GM04504 (cell line): ENCODE measurements at places on chromosomes 7 and 10.

DNA sequence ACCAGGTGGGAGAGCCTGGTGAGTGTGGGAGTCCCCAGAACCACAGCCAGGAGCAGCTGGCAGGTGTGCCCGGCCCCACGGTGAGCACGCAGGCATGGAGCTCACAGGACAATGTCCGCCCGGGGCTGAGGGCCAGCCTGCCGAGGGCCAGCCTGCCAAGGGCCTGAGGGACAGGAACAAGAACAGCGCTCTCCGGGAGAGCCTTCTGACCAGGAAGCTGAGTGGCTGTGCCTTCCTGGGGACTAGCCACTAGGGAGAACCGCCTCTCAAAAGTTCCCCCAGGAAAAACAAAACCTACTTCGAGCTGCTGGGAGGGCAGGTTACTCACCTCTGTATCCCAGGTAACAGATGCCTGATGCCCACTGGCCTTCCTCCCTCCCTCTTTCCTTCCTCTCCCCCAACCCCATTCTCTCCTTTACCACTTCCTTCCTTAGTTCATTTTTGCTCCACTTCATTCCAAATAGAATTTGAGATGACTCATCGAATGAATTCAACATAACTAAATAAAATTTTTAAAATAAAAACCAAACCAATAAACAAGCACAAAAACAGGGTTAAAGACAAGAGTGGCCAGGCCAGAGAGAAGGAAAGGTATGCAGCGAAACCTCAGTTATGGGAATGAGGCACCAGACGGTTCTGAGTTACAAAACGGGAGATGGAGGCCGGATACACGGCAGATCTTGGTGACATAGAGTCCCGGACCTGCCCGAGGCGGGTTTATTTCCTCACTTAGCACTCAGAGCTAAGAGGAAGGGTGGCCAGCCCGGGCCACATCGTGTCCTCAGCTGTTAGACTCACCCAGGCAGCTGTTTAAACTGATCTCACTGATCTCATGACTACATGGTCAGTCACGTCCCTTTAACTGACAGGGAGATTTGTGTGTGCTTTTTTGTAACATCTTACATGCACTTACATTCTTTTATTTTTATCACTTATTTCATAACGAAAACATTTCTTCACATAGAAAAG, 128.5 kb downstream of the TNS3 start:
- peak; percentile 86 for DNase-seq

GRCh38 chr7:103637726-103638125, 191.7 kb upstream of the SLC26A5 start:
- DNase-seq = peak; percentile 24

DNA sequence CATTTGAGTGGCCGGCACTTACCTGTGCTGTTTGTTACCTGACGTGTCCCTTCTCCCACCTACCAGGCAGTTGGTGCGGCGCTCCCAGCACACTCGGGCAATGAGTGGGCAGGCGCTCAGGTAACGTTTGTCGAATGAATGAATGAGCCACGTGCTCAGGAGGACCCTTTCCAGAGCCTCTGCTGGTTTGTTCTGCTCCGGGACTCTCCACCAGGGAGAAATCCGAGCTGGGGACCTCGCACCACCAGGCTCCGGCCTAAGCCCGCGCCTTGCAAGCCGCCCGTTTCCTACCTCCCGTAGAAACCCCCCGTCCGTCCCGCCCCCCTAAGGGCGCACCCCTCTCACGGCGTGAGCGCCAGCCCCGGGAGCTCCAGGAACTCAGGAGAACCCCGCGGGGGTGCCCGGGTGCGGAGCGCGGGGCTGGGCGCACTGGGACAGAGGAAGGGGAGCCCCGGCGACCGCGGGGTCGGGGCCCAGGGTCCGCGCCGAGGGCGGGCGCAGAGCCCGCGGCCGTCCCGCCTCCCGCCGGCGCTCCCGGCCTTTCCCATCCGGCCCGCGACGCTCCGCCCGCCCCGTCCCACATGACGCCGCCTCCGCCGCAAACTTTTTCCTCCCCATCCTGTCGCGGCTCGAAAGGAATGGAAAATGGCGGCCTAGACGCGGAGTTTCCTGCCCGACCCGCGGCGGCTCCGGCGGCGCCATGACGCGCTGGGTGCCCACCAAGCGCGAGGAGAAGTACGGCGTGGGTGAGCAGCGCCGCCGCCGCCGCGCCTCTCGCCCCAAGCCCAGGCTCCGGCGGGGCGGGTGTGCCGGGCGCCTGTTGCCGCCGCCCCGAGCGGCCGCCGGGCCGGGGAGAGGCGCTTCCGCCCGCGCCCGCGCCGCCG, at the start of gene DOCK1:
Gene DOCK1 (plus strand): TSS at position 611 of the 884 bp plus-strand sequence. CDS start 90 bp downstream, at position 701.
- peak; percentile 41 for DNase-seq

DNA sequence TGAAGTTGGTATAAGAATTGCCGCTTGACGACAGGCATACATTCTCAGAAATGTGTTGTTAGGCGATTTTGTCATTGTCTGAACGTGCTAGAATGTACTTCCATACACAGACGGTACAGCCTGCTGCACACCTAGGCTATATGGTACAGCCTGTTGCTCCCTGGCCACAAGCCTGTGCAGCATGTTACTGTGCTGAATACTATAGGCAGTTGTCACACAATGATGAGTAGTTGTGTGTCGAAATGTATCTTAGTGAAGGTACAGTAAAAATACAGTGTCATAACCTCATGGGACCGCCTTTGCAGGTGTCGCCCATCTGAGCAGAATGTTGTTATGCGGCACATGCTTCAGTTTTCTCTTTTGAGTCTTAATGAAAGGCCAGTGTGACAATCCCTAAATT, 66.5 kb downstream of the SHH start:
- DNase-seq = no peak

DNA sequence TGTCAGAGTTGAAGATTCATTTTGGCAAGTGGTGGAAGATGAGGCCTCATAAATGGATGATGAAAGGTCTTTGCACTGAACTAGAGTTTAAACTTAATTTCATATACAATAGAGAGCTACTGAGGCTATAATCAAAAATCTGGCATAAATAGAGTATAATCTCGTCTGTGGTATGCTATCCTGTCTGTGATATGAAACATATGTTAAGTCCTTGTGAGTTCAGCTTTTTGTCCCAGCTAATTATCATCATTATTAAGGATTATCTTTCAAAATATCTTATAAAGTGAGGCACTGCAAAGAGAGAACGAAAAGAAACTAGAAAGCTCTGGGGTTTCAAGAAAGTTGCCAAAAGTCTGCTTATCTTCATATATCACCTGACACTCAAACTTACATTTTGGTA, 83.4 kb downstream of the GAD2 start:
- DNase-seq = no peak

DNA sequence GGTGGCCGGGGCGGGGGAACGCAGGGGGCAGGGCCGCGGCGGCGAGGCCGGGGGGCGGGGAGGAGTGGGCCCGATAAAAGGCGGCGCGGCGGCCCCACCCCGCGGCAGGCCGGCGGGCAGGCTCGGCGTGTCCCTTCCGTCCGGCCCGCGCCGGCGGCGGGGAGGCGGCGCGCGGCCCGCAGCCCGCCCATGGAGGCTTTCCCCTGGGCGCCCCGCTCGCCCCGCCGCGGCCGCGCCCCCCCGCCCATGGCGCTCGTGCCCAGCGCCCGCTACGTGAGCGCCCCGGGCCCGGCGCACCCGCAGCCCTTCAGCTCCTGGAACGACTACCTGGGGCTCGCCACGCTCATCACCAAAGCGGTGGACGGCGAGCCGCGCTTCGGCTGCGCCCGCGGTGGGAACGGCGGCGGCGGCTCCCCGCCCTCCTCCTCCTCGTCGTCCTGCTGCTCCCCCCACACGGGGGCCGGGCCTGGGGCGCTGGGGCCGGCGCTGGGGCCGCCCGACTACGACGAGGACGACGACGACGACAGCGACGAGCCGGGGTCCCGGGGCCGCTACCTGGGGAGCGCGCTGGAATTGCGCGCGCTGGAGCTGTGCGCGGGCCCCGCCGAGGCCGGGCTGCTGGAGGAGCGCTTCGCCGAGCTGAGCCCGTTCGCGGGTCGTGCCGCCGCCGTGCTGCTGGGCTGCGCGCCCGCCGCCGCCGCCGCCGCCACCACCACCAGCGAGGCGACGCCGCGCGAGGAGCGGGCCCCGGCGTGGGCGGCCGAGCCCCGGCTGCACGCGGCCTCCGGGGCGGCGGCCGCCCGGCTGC, at the start of gene NANOS1:
Gene NANOS1 (plus strand): TSS at position 102 of the 808 bp plus-strand sequence. CDS start 88 bp downstream, at position 190.
- no peak for DNase-seq

DNA sequence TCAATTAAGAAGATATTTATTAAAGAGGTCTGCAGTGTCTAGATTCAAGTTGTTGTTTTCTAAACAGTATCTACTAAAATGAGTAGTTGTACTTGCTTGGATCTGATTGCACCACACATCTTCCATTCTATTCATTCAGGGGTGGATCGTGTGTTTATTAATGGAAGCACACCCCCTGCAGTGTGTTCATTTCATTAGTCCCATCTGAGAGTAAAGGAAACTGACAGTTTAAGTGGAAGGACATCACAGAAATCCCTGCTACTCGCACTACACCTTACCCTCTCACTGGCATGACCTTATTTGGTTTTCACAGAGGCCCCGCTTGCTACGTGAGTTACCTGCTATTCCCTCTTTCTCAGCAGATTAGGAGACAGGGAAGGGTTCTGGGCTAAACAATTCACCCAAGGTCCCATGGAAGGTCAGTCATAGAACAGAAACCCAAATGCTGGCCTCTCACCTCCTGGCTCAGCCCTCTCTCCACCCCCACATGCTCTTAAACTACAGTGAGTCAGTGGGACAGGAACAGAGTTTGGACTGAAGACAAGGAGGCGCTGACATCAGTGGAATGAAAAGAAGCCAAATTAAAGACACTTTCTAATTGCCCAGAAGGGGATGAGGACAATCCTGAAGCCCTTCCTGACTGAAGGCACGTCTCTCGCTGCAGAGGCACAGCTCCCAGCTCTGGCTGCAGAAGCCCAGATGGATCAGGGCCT, 369.2 kb upstream of the NRP1 start:
- DNase-seq = peak; percentile 68

DNA sequence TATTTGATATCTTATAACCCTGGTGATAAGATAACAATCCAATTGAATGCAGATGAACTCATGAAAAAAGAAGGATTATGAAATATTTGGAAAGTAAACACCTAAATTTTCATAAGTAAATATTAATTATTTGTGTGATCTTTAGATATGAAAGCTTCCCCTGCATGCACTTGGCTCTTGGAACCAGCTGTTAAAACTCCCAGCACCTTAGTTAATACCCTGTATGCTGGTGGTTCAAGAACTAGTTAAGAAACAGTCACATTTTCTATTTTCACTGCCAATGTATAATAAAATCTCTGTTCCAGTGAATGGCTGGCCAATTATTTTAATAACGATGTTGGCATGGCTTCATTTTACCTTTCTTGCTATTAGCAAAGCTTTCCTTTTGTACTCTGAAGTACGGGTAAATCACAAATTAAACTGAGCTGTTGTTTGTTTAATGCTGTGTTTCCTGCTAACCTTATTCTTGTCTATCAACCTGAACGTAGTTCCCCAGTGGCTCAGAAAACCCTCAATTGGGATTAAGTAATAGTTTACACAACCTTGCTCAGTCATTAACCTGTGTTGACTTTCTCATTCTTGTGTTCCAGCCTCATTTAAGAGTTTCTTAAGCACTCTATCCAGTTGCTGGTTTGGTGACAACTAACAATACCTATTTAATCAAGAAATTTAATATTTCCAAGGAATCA, 38.9 kb downstream of the MET start:
- no peak for DNase-seq

DNA sequence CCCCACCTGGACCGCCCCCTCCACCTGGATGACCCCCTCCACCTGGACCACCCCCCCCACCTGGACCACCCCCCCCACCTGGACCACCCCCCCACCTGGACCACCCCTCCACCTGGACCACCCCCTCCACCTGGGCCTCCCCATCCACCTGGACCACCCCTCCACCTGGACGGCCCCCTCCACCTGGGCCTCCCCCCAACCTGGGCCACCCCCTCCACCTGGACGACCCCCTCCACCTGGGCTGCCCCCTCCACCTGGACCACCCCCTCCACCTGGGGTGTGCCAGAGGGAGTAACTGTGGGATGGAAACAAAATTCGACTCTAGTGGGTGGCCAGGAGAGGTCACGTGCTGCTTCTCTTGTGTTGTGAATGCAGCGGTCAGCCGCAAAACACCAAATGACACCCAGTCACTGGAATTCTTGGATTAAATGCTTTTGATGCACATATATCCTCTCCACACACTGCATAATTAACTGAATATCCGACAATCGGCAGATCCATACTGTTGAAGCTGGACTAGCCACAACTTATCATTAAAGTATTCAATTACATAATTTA, 316.7 kb downstream of the PTPRN2 start:
- DNase-seq = no peak

DNA sequence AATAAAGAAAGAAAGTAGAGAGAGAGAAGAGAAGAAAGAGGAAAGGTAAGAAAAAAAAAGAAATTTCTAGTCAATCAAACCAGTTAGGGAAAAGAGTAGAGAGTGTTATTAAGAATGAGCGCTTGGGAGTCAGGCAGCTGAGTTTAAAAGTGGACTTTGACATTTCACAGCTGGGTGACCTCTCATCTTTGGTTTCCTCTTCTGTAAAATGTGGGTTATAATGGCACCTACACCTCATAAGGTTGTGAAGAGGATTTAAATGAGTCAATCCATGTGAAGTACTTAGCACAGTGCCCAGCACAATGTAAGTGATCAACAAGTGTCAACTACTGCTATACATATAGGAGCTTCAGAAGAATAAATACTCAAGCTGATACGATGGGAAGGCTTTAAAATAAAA, 12.2 kb downstream of the HOXA1 start:
- no peak for DNase-seq

DNA sequence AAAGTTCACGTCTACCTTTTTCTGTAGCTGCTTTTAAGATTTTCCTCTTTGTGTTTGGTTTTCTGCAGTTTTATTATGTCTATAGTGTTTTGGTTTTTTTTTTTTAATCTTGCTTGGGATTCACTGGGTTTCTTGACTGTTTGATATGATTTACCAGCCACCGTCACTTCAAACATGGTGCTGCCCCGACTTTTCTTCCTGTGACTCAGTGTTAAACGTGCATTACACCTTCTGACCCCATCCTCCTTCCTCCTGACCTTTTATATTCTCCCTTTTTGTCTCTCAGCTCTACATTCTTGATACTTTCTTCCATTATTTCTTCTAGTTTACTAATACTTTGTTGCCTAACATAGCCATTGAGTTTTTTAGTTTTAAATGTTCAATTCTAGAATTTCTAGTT, 61.5 kb downstream of the GNA12 start:
- no peak for DNase-seq

DNA sequence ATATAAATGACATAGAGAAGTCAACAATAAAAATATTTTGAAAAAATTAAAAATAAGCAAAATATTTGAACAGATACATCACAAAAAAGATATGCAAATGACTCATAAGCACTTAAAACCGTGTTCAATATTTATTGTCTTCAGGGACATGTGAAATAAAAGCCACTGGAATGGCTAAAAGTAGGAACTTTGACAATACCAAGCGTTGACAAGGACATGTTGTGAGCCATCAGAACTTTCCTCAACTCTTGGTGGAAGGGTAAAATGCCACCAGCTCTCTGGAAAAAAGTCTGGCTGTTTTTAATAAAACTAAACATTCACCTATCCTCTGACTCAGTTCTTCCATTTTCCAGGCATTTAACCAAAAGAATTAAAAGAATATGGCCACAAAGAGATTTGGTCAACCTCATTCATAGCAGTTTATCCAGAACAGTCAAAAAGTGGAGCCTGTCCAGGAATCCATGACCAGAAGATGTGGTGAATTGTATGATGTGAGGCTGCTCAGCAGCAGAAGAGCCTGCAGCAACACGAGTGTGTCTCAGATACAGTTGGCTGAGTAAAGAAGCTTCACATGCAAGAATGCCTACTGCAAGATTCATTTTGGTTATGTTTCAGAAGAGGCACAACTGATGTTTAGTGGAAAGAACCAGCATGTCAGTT, 7.1 kb upstream of the KLF6 start:
- no peak for DNase-seq

GRCh38 chr7:139482662-139483466, 609 bp downstream of the KLRG2 start:
- DNase-seq = no peak
